ENCODE measurements at places on chromosomes 1 and 21.
A peak's percentile ranks its signal among the peaks of the same experiment; 100 is the strongest.

GRCh38 chr21:31862078-31862477, 10.7 kb upstream of the HUNK start:
- no peak for DNase-seq

DNA sequence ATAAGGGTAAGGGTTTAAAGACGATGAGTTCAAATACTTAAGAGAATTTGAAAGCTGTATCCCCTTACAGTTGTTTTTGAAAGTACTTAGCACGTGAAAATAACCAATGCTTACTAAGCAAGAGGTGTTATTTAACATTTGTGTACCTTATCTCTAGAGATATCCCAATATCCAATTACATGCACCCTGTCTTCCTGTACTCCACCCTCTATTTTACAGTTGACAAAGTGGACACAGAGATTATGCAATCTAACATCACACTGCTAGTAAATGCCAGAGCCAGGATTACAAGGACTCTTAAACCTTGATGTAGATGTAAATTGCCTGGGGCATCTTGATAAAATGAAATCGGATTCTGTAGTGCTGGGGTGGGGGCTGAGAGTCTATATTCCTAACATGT, 72.0 kb downstream of the GDAP2 start:
- DNase-seq, result no peak

DNA sequence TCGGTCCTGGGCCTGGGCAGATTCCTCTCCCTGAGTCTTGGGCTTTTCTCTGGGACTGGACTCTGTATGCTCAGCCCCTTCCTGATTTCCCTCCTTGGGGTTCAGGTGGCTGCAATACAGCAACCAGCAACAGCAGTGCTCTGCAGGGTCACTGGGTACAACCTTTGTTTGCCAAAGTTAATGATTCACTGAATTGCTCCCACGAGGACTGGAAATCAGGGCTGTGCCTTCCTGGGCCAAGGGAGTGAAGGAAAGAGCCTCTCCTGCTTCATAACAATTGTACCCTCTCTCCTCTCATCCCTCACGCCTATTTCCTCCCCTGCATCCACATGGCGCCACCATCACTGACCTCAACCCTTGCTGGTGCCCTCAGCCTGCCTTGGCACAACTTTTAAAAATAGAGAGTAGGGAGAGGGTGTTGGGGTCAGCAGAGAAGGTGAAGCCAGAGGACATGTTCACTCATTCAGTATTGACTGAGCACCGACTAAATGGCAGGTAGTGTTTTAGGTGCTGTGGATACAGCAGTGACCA, 52.8 kb upstream of the GOLT1A start:
- DNase-seq, result no peak

- DNase-seq, result no peak
These were observed 15.1 kb upstream of the OMA1 start for GRCh38 chr1:58561633-58562032.

DNA sequence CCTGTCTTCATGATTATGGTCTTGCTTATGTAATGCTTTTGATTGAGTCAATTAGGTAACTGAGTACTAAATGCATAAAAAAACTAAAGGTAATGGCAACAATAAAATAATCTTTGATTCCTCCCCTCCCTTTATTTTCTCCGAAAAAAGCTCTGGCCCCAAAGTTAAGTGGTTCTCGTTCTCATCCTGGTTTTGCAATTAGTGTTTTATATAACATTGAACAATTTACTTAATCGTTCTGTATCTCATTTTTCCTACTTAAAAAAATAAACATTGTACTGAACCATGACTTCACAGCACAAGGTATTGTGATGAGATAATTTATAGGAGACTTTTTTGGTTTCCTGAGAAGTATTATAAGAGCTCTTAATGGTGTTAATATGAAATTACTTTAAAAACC, 11.3 kb downstream of the SLC22A15 start:
- DNase-seq, result no peak

- no peak for DNase-seq
These were observed 24.4 kb upstream of the COL18A1 start for GRCh38 chr21:45380566-45380965.

DNA sequence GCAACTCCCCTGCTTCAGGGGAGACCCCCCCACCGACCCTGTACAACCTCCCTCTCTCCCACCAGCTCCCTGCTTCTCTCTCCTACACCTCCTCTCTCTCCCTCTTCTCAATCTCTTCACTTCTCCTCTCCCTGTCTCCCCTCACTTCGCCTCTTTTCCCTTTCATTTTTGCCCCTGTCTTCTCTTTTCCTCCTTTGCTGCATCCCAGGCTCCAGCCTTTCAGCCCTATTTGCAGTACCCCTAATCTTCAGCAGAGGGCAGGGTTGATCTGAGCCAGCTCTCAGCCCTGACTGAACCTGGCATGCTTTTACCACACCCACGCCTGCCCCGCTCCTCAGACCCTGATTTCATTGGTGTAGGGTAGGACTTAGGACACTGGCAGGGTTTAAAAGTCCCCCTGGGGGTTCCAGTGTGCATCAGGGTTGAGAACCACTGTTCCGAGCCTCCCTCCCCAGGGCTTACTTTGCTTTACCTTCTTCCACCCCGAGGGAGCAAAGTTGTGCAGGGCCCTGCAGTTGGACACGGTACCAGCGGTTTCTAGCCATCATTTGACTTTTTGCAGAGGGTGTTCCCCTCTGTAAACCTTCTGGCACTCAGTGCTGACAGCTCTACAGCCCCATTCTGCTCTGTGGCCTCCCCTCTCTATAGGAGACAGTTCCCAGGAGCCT, 67.3 kb upstream of the CNTN2 start:
- peak; percentile 5 for DNase-seq

DNA sequence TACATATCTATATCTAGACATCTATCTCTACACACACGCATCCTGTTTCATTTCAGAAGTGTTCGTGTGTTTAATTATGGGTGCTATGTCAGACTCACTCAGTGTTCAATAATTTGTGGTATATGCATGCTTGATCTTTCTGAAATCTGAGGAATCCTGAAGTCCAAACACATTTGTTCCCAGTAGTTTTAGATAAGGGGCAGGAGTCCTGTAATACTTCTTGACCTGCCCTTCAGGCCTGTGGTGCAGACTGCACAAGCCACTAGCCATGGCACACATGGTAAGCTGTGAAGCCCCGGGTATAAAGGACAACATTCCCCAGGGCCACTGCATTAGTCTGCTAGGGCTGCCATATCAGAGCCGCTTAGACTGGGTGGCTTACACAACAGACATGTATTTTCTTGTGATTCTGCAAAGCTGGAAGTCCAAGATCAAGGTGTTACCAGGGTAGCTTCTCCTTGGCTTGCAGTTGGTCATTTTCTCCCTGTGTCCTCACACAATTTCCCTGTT, 267.2 kb downstream of the RHOU start:
- no peak for DNase-seq

DNA sequence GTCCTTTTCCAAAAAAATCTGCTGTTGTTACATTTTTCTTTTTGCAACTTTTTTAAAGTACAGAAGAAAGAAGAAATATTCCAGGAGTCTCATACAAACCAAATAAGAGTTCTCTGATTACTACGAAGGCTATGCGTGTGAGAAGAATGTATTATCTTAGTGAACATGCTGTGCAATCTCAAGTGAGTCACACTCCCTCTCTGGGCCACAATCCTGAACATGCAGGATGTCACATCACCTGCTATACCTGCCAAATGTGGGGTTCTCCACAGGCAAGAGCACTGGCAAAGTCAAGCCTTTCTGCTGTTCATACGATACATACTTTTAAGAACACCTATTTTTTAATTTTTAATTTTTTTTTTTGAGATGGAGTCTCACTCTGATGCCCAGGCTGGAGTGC, 21.7 kb upstream of the TRIM63 start:
- DNase-seq, result no peak

GRCh38 chr1:114003431-114003830, 24.2 kb downstream of the OLFML3 start:
- DNase-seq, result no peak

GRCh38 chr1:82273816-82274215, 473.1 kb downstream of the ADGRL2 start:
- no peak for DNase-seq

GRCh38 chr1:209556162-209556690, 27.3 kb upstream of the CAMK1G start:
- no peak for DNase-seq

DNA sequence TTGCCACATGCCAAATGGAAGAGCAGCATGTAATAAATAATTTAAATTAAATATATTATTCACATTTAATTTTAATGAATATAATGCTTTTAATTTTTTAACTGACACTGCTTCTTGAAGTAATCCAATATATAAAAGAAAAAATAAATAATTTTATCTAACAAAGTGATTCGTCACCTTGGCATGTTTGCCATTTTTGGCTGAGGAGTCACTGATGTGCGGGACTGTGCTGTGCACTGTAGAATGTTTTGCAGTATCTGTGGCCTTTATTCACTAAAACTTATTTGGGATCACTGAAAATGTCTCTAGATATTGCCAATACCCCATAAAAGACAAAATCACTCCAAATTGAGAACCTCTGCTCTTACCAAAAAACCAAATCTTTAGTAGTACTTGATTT, 807.8 kb downstream of the BRINP3 start:
- no peak for DNase-seq

DNA sequence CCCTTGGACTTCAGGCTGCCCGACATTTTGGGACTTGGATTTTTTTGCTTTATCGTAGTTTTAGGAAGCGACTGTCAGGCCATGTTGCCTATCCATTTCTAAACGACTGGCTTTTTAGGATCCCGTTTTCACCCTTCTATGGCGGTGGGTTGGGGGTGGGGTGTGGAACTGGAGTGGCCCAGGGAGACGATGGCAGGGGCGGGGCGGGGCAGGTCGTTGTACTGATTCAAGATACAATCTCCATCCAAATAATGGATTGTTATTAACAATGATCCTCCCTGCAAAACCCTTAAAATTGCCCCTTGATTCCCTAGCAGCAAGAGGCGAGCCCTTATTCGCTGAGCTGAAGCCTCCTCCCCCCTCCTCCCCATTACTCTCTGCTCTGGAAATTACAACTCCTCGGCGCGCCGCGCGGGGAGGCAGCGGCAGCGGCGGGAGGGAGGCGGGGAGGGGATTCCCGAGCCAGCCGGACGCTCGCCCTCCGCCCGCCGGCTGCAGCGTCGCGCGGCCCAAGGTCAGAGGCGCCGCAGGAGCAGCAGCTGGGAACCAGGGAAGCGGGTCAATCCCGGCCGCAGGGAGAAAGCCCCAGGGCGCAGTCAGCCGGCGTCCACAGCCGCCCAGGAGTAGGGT, at the start of gene TRIM67:
Gene TRIM67, plus strand, starts transcription at position 392 of the 630 bp plus-strand sequence. CDS start 912 bp downstream, outside the sequence.
- DNase-seq, result no peak

DNA sequence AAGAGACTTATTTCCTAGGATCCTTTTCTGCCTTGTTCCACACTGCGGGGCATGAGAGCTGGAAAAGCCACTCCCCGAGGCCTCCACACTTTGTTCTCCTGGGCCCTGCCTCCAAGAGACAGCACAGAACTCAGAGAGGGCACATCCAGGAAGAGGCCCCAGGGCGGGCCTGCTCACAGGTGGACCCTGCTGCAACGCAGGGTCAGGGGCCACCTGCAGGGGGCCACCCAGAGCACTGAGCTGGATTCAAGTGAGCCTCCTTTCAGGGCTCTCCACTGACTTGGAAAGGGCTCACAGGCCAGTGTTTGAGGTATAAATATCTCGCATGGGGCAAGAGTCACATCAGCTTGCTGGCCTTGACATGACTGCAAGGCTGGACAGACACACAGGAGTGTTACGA, 4.8 kb downstream of the RGS16 start:
- no peak for DNase-seq

GRCh38 chr1:193333166-193333565, 146.8 kb upstream of the B3GALT2 start:
- no peak for DNase-seq

GRCh38 chr1:234997896-234998741, 130.5 kb downstream of the TOMM20 start:
- DNase-seq, result no peak

Measured in bone marrow (tissue), 2 donors.